T follicular helper cell (primary cell): ENCODE measurements at places on chromosomes 3 and 15.
A peak's percentile ranks its signal among the peaks of the same experiment; 100 is the strongest.

- no peak for DNase-seq
Observed at GRCh38 chr3:173870976-173871375, 473.4 kb downstream of the NLGN1 start.

- DNase-seq = no peak
Observed at GRCh38 chr15:60989696-60990095, 239.4 kb downstream of the RORA start.

- DNase-seq = no peak
Observed at GRCh38 chr3:30766522-30766921, 127.9 kb downstream of the GADL1 start.

- DNase-seq = no peak
Observed at GRCh38 chr15:34582461-34583371, 735 bp downstream of the GOLGA8B start.

- no peak for DNase-seq
Observed at GRCh38 chr3:196995027-196995426, 26.4 kb upstream of the PIGZ start.

GRCh38 chr3:106675451-106675850 is 701.8 kb upstream of the CCDC54 start:
- DNase-seq = no peak

- DNase-seq = no peak
Observed at GRCh38 chr15:67335534-67336222, 81.1 kb downstream of the IQCH start.

- DNase-seq = no peak
Observed at GRCh38 chr15:33839540-33839939, 128.8 kb upstream of the CHRM5 start.

DNA sequence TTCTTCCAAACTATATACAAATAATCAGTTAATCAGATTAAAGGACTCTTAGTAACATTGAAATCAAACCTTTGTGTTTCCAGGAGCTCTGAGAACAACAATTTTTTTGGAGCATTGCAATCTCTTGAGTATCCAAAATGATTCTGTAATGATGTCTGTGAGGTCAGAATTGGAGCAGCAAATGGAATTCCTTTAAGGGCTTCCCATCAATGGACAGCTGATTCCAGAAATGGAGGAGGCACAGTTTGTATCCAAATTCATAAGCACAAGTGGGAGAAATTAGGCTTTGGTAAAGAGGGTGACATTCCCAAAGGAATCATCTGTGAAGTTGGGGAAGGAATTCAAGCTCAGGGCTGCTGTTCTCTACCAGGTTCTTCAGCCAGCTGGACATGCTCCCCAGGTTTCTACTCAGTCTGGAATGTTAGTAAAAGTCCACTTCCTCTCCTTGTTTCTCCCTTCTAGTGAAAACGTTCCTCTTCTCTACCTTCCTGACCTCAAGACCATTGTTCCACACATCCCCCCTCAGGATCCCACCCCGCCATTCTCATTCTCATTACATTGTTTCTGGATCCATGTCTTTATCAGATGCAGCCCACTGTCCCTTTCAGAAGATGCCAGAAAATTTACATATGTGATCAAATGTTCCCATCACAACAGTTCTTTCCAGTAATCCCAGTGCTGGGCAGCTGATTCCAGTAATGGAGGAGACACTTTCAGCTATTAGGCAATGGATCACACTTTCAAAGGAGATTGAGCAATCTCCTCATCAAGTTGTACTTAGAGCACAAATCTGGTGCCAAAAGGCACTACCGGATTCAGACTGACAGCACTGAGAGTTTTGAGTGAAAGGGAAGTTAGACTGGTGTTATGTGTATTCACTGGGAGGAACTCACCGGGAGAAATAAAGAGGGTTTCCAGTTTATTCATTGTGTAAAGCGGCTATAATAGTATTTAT is 391.3 kb upstream of the TPRG1 start:
- DNase-seq = no peak

- DNase-seq = no peak
Observed at GRCh38 chr15:57345584-57345983, 30.7 kb upstream of the CGNL1 start.

- no peak for DNase-seq
Observed at GRCh38 chr3:56758539-56758981, 43.2 kb downstream of the ARHGEF3 start.

DNA sequence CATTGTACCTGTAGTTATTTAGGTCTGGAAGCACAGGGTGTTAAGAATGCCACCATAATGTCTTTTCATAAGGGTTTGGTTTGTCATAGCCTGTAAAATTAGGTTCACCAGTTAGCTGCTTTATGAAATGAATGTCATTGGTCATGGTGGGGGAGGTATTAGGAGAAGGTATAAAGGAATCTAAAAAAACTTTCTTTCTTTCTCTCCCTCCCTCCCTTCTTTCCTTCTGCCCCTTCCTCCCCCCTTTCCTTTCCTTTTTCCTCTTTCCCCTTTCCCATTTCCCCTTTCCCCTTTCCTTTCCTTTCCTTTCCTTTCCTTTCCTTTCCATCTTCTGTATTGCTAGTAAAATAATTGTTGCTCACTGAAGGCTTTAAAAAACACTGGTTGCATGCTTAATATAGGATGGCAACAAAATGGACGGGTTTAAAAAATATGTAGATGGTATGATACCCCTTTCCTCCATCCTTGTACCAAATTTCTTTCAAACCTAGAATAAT is 9.6 kb downstream of the ATP2C1 start:
- no peak for DNase-seq

- DNase-seq = peak; percentile 86
Observed at GRCh38 chr15:40357723-40358470, at the start of gene DISP2. DISP2 (plus strand) TSS chr15:40358219; CDS start chr15:40358322, 103 bp downstream.

DNA sequence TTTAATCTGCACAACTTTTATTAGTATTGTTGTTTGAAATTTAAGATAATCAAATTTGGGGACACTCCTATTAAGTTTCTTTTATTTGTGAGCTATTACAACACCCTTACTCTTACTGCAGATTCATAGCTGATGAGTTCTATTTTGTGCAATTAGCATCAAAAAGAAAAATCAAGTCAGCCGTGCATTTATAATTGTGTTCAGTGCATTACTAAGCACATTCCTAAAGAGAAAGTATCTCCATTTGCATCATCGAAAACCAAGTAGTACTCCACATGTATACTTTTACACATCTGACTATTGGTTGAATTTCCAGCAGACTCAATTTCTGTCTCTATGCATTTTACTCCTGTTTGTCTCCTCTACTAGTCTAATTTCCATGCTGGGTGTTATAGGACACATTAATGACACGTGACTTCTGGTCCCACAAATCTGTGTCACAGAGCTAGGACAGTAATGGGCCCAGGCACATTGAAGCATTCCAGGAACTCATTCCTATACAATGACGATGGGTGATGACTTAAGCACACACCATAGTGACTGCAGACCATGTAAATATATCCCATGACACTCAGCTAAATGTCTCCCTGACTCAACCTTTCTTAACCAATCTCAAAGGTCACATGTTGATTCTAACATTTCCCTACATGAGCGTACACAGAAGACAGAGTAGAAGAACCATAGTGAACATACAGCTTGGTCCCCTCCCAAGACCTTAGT is 477.5 kb downstream of the LPP start:
- no peak for DNase-seq

- DNase-seq = no peak
Observed at GRCh38 chr3:23320586-23321570, 117.8 kb downstream of the UBE2E2 start.

GRCh38 chr3:186638259-186638658 is 1.9 kb upstream of the FETUB start:
- DNase-seq = no peak

GRCh38 chr3:100317912-100318311 is 16.6 kb upstream of the NIT2 start:
- DNase-seq = no peak

DNA sequence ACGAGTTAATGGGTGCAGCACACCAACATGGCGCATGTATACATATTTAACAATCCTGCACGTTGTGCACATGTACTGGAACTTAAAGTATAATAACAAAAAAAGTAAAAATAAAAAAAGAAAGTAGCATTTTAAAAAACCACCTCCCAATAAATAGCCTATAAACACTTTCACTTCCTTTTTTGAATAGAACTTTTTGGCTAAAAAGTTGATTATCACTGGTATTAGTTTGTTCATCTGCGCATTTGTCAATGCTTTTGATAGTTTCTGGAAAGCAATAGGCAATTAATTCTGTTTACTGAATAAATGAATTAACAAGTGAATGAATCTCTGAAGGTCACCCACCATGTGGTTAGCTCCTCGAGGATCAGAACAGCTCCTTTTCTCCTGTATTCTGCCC is 179.9 kb downstream of the SLC9A9 start:
- no peak for DNase-seq

GRCh38 chr3:5197022-5197421 is 9.5 kb downstream of the EDEM1 start:
- no peak for DNase-seq

DNA sequence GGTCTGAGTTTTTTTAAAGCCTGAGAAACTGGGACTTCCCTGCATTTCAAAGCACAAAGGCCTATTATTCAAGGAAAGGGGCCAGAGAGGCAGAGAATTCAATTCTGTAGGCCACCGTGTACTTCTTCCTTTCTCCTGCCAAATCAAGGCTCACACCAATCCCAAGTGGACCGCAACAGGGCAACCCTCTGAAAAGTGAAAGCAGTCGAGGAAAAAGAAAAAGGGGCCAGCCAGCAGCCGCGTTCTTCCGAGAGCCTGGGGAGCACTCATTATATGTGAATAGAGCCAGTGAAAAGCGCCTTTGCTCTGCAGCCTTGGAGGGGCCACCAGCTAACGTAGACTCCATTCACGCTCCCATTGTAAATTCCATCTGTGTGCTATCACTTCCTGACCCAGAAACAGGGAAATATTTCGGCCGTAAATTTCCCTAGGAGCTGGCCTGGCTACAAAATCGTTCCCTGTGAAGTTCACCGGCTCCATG is 45.9 kb upstream of the THUMPD3 start:
- DNase-seq = no peak

DNA sequence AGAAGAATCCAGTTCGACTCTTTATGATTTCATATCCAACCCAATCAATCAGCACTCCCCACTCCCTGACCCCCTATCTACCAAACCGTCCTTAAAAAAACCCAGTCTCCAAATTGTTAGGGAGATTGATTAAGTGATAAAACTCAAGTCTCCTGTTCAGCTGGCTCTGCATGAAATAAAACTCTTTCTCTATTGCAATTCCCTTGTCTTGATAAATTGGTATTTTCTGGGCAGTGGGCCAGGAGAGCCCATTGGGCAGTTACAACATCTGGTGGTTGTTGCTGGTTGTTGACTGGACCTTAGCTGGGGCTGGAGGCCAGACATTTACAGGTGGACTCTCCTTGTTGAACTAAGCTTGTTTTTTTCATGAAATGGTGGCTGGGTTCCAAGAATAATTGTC is 642.3 kb downstream of the ROBO2 start:
- no peak for DNase-seq

DNA sequence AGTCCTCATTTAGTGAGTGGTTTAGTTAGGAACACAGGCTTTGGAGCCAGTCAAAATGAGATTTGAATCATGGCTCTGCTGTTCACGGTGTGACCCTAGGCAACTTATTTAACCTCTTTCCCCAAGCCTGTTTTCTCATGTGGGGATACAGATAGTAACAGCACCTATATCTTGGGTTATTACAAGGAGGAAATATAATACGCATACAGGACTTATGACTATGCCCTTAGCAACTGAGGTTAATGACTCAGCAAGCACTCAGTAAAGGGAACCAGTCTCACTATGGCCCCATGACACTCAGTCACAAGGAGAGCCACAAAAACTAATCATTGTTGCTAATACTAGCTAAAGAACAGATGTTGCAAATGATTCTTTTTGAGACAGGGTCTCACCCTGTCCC is 45.9 kb downstream of the SUMF1 start:
- no peak for DNase-seq

- no peak for DNase-seq
Observed at GRCh38 chr15:57624730-57625129, 33.0 kb downstream of the MYZAP start.

- DNase-seq = no peak
Observed at GRCh38 chr3:160686955-160687535, 10.1 kb downstream of the ARL14 start.

GRCh38 chr3:149271669-149272068 is 50.0 kb upstream of the CP start:
- DNase-seq = no peak

- no peak for DNase-seq
Observed at GRCh38 chr3:8187996-8188395, 313.6 kb upstream of the LMCD1 start.

DNA sequence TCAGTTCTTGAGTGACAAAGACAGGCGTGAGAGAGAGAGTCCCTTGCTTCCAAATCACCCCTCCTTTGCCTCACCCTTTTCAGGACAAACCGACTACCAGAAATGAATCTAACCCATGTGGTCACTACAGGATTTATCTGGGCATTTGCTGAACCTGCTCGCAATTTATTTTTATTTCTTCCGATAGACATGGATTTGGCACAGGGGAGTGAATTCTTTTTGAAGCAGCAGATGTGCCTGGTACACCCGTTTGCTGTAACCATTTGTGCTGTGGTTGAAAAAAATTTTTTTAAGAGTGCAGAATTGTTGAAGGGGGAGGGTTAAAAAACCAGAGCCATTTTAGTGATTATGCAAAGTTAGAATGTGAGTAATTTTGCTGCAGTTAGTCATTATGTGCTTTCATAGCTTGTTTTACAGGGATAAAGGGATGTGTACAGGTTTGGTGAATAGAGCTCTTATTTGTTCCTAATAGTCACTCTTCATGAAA is 442.0 kb downstream of the LPP start:
- DNase-seq = no peak

DNA sequence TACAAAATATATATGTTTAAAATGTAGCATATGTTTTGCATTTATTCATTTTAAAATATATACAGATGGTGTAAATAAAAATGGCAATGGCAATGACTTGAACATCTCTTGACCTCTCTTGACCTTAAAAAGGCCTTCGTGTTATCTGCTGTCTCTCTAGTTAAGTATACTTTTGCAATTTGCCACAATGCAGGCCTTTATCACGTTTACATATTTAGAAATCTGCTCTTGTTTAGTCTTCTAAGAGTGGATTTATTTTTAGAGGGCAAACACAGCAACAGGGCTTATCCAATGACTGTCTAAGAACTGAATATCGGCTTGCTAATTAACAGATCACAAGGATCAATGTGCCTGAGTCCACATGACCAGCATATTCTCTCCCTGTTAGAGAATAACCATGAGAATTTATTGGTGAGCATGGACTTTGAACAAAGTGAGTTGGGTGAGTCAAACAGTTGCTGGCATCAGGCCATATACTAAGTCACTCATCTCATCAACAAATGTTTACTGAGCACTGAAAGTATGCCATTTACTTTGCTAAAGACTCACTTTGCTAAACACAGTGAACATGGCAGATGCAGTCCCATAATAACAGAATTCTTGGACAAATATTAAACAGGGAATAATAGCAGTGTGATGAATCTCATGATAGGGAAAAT is 48.2 kb downstream of the MDFIC2 start:
- DNase-seq = no peak

- no peak for DNase-seq
Observed at GRCh38 chr3:42090973-42091731, at the start of gene TRAK1. TRAK1 (plus strand) TSS chr3:42091357; CDS start chr3:42091470, 113 bp downstream.

GRCh38 chr3:151724576-151725562 is 8.9 kb upstream of the AADACL2 start:
- DNase-seq = no peak

- DNase-seq = no peak
Observed at GRCh38 chr15:92806763-92807162, 93.4 kb upstream of the CHD2 start.

- no peak for DNase-seq
Observed at GRCh38 chr3:96706509-96706908, 107.9 kb upstream of the EPHA6 start.
